HFFc6 (cell line): ENCODE measurements at places on chromosomes 2 and 18.

DNA sequence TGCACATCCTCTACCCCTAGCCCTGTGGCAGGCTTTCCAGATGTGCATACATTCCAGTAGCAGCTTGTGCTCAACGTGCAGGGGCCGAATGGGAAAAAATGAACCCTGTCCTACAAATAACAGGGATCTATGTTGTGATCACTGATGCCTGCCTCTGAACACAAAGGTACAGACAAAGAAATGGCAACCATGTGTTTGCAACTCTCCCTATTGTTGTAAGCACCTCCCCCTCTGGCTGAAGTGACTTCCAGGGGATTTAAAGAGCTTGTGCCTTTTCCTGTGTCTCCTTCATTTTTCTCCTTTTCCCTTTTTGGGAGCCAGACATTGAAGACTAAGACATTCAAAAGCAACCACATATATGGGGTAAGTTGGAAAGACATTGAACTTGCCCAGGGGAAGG lies 21.6 kb downstream of the ARHGAP25 start:
- DNase-seq: no peak

GRCh38 chr2:88638743-88639142 lies 11.5 kb upstream of the EIF2AK3 start:
- peak; percentile 12 for DNase-seq

- no peak for DNase-seq
Observed at GRCh38 chr2:142824756-142825155, 52.7 kb upstream of the KYNU start.

- peak; percentile 48 for DNase-seq
Observed at GRCh38 chr2:215613280-215613679, 177.4 kb upstream of the FN1 start.

DNA sequence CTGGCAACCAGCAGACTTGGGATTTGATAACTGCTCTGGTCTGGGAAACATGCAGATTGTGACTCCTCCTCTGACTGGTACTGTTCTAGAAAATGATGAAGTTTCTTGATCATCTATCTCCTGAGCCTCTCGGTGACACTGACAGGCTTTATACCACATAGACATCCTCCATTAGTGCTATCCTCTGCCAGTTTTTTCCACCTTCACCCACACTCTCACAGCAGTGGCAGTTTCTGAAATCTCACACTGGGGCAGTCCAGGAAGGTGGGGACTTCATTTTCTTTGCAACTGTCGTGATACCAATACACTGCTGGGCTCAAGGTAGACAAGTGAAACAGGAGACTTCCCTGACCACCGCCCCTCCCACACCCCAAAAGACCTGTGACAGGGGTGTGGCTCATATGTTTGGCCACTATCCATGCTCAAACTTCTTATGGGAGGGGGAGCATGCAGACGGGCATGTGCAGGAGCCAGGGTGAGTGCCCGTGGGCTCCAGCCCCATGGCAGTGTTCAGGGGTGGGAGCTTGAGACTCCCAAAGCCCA lies 66.3 kb upstream of the RMDN2 start:
- DNase-seq: no peak

DNA sequence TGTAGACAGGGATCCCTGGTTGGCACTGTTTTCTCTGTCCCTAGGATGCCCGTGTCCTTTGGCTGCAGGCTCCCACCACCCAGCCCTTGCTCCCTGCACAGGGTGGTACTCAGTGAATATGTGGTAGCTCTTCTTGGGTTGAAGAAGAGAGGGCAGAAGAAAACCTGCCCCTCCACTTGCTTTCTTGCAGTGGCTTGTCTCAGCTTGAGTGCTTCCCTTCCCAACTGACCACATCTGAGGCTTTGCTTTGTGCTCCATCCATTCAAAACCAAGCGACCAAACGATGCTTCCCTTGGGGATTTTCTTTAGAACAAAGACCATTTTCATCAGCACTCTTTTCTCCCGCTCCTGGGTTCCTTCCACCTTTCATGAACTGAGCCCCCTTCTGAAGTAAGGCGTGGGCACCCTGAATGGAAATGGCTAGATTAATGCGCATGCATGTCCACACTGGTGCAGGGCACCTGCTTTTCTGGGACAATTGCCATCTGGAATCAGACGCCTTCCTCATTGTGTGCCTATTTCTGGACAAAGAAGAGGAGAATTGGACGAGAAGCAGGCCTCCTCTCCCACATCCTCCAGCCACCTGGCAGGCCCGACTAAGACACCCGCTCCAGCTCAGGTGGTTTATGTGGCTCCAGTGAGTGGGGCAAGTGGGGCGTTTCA lies 59.1 kb downstream of the ARL4C start:
- DNase-seq: no peak

- no peak for DNase-seq
Observed at GRCh38 chr2:230870544-230871360, 6.0 kb downstream of the ITM2C start.

GRCh38 chr2:39252888-39253518 lies 9.2 kb upstream of the CDKL4 start:
- DNase-seq: no peak
